ENCODE measurements at places on chromosomes 6 and 20. TPM values are rescaled to one million over a fixed set of nuclear protein-coding genes. Genes with fewer than 3 reads are reported as not detected.

- no peak for DNase-seq
These were observed 57.9 kb downstream of the ELOVL5 start for GRCh38 chr6:53290537-53291510.

DNA sequence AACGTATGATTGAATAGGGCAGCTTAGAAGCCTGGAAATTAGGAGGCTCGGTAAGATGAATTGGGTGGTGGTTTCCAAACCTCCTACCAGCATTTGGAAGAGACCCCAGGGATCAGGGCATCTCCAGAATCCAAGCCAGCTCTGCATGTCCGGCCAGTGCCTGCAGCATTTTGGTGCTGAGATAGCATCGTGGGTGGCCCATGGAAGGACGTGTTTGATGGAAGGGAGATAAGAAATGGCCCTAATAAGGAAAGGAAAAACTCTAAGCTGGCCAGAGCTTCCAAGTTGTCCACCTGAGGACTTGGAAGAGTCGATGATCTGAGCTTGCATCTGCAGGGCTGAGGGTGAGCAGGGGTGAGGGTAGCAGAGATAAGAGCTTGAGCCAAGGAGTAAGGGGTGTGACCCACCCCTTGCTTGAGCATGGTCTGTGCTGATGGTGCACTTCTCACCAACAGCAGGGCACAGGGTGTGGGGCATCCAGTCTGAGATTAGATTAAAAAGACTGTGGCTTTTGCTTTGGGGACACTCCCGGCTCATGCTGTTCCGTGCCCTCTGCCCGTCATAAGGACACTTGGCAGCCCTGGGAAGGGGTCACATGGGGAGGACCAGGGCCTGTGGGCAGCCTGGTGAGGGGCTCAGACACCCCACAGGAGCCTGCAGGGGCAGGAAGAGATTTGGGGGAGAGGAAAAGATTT is 213.2 kb downstream of the ERMARD start:
- DNase-seq = no peak

GRCh38 chr6:13191461-13191860 is 136.9 kb downstream of the TBC1D7 start:
- no peak for DNase-seq

DNA sequence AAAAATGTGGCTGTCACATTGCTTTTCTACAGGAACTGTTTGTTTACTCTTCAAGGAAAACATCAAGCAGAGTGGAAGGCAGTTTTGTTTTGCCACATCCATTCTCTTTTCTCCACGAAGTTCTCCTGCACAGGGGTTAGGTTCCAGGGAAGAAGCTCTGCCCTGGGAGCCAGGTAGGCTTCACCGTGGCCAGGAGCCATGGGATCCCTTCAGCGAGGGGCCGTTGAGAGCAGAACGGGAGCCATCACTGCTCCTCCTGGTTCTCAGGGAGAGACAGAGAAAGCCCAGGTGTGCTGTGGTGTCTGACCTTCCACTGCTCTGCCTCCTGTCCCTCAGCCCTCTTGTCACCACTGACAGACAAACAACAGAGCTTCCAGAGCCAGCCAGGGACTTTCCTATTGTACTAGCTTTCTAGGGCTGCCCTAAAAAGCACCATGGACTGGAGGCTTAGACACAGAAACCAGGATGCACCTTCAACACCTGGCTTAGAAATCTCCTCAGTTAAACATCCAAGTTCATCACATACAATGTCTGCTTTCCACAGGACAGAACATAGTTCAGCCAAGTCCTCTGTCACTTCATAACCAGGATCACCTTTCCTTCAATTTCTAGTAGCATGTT is 75.6 kb upstream of the SLC22A23 start:
- DNase-seq = no peak

DNA sequence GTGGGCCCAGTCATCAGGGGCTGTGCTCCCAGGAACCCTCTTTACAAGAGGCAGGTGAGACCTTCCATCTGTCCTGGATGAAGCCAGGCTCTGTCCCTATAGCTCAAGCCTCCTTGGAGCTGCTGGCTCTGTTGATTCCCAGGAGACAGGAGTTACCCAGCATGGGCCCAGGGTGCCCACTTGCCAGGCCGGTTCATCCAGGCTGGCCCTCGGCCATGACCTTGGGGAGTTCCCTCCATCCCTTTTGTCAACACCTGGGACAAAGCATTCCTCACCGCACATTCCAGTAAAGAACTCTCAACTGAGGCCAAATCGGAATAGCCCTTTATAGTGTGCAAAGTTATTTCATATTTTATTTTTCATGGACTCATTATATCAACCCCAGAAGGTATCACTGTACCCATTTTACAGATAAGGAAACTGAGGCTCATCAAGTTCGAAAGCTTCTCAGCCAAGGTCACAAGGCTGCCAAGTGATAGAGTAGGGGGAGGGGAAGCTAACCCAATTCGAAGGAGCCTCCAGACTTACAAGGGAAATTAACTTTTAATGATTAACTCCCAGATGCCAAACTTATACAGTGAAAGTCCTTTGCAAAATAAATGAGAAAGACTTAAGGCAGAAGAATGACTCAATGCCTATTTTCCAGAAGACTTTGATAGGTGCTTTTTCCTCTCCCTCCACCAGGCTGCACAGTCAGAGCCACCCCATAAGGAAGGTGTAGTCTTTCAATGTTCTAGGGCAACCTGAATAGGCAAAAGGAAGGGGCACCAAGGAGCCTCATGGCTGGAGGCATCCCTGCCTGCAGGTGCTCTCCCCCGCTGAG is 18.5 kb downstream of the SDC4 start:
- DNase-seq = no peak

DNA sequence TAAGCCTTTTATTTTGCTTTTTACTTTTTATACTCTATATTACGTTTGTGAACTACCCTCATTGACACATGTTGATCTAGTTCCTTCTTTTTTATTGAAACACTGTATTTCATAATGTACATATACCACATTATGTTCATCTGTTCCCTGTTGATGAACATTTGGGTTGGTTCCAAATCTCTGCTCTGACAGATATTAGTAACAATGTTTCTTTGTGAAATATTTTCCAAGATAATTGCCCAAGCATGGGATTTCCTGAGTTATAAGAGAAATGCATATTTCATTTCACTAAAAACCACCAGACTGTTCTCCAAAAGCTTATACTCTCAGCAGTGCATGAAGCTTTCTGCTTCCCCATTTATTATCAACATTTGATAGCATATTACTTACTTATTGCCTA is 44.2 kb upstream of the TNFRSF21 start:
- no peak for DNase-seq

GRCh38 chr20:62269871-62270270 is 31.6 kb downstream of the OSBPL2 start:
- DNase-seq = no peak

DNA sequence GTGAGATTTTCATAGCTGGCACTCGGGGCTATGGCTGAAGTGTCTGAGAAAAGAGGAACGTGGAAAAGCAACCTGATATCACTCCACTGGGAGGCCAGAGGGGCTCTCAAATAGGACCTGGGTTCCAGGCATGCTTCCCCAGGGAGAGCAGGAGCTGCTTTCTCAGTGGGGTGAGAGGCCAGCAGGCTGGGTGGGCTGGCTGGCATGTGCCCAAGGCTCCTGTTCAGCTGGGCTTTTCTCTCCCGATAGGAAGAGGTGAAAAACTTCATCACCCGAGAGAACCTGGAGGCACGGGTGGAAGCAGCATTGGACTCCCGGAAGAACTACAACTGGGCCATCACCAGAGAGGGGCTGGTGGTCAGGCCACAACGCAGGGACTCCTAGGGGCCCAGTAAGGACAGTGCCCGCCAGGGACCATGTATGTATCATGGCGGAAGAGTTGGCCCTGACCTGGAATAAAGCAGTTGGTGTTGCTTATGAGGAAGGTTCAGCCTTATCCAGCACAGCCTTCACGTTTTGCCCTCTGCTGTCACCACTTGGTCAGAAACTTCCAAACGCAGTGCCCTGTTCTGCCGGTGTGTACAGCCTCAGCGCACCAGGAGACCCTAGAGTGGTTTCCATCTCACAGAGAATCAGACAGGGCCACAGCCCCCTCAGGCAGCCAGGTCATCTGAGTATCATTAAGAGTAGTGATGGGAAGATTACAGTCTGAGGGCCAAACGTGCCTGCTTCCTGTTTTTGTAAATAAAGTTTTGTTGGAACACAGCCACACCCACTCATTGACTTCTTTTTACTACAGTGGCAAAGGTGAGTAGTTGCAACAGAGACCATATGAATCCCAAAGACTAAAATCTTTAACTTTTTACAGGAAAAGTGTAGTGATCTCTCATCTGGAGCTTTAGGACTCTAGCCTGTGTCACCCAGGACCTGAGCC is 1.9 kb downstream of the MRPS26 start:
- no peak for DNase-seq

DNA sequence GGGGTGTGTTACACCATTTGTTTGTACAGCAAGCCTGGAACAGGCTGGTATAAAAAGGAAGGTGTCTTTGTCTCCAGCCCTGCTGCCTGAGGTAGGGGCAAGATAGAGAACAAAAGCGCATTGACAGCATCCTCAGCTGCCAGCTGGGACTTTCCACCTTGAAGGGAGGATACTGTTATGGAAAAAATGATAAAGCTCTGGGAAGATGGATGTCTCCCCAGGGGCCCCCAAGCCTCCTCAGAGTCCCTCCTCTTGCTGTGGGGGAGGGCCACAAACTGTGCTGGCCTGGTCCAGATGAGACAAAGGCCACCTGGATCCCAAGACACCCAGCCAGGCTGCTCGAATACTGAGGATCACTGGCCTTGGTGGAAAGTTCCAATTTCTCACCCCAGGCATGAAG is 13.0 kb downstream of the REM1 start:
- no peak for DNase-seq

DNA sequence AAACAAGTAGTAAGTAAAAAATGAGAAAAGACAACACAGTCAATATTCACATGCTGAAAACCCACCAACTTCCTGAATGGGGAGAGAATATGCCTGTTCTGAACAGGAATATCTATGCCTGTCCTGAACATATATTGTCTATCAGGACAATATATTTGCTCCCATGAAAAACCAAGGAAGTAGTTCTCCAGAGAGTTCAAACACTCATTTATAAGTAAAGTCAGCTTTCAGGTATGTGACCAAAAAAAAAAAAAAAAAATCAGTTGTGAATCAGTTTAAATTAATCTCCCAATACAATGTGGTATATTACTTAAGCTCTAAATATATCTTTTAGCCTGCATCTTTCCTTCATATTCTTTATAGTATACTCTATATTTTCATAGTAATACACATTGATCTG is 119.5 kb downstream of the MYB start:
- no peak for DNase-seq

GRCh38 chr6:131159578-131159977 is 24.3 kb downstream of the AKAP7 start:
- DNase-seq = no peak

DNA sequence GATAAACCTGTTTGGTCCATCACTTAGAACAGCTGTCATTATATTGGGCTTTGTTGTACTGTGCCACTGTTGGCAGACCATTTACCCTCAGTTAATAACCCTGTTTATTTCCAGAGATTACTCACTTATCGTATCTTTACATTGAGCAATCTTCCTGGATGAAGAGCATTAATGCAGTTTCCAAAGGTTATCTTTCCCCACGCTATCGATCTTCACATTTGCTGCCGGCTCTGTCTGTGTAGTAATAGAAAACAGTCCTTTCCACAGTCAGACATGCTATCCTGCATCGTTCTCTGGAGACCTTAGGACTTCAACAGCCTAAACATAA is 27.4 kb downstream of the GHRH start:
- no peak for DNase-seq

GRCh38 chr20:39124064-39124463 is 161.9 kb downstream of the DHX35 start:
- no peak for DNase-seq

Gene MEP1A
- polyA plus RNA-seq = not detected

Gene C6orf58
- polyA plus RNA-seq = 0.52 TPM

Gene TFAP2B
- 11.8 TPM for polyA plus RNA-seq

Gene HSPA1L
- 3.8 TPM for polyA plus RNA-seq

Gene GRM4
- polyA plus RNA-seq = 0.57 TPM

Gene LPIN3
- polyA plus RNA-seq = 20.9 TPM

Gene TNFAIP3
- 9.2 TPM for polyA plus RNA-seq

Gene RHAG
- polyA plus RNA-seq = 1.6 TPM

Data from renal pelvis (tissue), 12 donors.